Motor neuron (in vitro differentiated cells): ENCODE measurements at places on chromosomes 6 and 20.

DNA sequence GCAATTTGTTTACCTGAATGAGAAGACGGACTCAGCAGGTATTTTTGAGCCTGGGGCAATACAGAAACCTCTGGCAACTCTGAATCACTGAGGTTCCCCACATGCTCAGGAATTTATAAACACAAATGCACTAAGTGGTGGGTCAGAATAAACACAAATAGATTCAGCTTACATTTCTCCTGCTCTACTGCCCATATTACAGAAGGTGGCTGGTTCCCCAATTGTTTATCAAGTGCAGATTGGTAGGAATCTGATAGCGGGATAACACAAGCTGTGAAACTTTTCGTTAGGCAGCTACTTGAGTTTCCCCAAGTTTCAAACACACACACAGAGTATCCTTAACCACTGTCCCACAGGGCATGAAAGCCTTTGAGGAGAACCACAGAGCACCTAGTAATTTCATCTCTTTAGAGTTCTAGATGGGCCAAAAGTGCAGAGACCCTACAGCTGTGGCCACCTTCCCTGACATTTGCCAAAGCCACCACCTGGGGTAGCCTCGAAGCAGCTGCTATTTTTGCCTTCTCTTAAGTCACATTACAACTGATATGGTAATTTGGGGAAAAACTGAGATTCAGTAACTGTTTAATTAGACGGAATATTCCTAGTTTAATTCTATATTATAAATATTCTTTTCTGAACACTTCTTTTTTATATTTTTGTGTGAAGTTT, 204.2 kb upstream of the PTCHD4 start:
- ATAC-seq: no peak

- no peak for ATAC-seq
Observed at GRCh38 chr20:20342066-20342465, 25.8 kb upstream of the INSM1 start.

- ATAC-seq: no peak
Observed at GRCh38 chr20:117518-117917, 24.9 kb upstream of the DEFB126 start.

- ATAC-seq: no peak
Observed at GRCh38 chr6:46651006-46651405, 1.6 kb downstream of the CYP39A1 start.

DNA sequence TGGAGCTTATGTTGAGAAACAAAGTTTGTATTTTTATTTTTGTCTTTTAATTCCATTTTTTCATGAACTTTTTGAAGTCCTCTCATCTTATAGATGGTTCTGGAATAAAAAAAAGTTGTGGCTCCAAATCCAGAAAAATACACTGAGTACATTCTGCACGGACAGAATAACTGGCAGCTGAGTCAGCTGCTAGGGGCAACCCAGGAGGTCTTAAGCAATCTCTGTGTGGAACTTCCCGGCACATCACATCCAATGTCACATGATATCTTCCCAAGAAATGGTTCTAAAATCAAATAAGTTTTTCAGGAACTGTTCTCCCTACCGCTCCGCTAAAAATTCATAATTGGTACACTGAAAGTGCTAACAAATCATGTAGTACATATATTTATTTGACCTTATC, 29.8 kb downstream of the SLC13A3 start:
- no peak for ATAC-seq

DNA sequence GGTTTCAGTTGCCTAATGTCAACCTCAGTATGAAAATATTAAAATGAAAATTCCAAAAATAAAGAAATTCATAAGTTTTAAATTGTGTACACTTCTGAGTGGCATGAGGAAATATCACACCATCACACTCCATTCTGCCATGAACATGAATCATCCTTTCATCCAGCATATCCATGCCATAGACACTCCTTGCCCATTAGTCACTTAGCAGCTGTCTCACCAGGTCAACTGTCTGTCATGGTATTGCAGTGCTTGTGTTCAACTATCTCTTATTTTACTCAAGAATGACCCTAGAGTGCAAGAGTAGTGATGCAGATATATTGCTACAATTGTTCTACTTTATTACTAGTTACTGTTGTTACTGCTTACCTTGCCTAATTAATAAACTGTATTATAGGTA, 712.4 kb downstream of the EPHA7 start:
- no peak for ATAC-seq

DNA sequence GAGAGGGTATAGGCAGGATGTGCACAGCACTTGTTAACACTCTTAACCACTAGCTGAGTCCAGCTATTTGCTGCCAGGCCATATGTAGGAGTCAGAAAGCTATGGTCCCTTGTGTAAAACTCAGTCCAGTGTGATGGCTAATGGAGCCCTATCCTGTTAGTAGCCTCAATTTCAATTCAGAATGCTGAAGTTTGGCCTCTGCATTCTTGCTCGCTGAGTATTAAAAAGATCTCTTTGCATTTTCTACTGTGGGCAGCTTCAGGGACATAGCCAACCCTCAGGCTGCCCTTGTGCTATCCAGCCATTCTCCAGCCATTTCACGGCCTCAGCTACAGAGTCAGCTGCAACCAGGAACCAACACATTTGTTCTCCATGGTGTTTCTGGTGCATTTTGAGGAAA, 92.5 kb downstream of the SPTLC3 start:
- ATAC-seq: no peak

- ATAC-seq: no peak
Observed at GRCh38 chr20:24718277-24718676, 230.8 kb upstream of the CST7 start.

DNA sequence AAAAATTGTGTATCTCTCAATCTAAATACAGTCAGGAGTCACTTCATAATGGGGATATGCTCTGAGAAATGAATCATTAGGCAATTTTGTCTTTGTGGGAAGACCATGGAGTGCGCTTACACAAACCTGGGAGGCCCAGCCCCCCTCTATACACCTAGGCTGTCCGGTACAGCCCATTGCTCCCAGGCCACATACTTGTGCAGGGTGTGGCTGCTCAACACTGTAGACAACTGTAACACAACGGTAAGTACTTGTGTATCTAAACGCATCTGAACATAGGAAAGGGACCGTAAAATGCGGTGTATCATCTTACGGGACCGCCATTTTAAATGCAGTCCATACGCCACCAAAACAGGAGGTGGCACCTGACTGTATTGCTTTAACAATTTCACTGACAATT, 58.0 kb upstream of the FRMD1 start:
- ATAC-seq: no peak

GRCh38 chr20:3714092-3714491, 1.7 kb upstream of the SIGLEC1 start:
- no peak for ATAC-seq

GRCh38 chr6:140178520-140178919, 804.1 kb upstream of the CITED2 start:
- no peak for ATAC-seq

DNA sequence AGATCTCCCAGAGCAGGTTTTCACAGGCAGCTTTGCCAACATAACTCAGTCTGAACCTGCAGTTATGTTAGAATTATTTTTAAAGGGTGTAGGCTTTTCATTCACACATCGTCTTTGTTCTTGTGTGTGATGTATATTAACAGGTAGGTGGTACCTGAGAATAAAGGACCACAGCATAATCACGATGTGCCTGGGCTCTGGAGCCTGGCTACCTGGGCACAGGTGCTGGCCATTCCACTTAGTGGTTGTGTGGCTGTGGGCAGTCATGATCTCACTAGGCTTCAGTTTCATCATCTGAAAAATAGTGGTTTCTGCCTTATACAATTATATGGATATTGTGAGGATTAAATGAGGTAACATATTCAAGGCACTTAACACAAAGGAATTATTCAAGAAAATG, 6.4 kb downstream of the CD109 start:
- ATAC-seq: no peak

DNA sequence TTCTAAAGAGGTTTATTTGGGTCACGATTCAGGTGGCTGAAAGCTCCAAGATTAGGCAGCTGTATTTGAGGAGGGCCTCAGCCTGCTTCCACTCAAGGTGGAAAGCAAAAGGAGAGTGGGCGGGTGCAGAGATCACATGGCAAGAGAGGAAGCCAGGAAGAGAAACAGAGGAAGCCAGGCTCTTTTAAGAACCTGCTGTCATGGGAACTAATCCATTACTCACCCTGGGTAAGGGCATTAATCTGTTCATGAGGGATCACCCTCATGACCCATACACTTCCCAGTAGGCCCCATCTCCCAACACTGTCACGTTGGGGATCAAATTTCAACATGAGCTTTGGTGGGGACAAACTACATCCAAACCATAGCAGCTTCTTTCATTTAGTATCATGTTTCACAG, 53.9 kb downstream of the DHX35 start:
- ATAC-seq: no peak

DNA sequence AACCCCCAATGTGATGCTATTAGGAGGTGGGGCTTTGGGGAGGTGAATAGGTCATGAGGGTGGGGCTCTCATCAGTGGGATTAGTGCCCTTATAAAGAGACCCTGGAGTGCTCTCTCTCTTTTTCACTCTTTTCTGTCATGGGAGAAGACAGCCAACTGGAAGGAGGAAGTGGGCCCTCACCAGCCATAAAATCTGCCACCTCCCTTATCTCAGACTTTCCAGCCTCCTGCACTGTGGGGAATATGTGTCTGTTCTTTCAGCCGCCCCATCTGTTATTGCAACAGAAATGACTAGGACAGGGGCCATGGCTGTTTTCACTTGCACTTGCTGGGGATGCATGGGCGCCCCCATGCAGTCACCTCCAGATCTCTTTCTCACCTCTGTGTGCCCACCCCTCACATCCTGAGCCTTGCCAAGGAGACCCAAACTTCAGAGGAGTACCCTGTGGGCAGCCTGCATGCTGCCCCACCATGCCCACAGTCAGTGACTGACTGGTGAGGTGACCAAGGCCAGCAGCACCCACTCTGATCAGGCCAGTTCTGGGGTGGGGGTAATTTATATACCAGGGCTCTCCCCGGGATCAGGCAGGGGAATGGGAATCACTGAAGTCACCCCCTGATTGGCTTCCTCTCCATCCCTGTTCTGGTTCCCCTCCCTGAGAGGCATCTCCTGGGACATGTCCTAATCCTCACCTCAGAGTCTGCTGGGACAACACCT, 118.4 kb downstream of the ANKRD60 start:
- no peak for ATAC-seq

GRCh38 chr6:155693573-155694418, 238.2 kb upstream of the NOX3 start:
- ATAC-seq: no peak

DNA sequence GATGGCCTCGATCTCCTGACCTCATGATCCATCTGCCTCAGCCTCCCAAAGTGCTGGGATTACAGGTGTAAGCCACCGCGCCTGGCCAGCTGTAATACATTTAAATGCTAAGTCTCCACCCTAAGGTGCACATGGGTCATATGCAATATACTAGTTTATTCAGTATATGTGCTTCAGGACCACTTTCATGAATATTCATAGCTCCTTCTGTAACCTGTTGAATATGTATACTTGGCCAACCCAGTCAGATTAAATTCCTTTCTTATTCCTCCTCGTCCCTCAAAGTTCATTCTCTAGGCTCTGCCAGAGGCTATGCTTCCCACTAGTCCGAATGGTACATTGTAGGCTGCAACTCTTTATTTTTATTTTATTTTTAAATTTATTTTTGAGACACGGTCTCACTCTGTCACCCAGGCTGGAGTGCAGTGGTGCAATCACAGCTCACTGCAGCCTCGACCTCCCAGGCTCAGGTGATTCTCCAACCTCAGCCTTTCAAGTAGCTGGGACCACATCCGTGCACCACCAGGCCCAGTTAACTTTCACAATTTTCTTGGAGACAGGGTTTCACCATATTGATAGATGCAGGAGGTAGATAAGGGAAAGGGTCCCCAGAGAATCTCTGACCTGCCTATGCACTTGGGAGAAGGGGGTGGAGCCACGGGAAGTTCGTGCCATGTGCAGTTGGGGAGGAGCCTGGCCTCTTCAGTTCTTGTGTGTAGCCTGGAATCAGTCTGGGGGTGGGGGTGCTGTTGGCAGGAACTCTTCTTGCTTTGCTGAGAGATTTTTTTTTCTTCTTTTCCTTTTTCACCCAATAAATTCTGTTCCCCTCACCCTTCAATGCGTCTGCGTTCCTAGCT, 41.3 kb upstream of the DDR1 start:
- no peak for ATAC-seq

- ATAC-seq: no peak
Observed at GRCh38 chr20:15081261-15081660, 743.8 kb upstream of the FLRT3 start.

DNA sequence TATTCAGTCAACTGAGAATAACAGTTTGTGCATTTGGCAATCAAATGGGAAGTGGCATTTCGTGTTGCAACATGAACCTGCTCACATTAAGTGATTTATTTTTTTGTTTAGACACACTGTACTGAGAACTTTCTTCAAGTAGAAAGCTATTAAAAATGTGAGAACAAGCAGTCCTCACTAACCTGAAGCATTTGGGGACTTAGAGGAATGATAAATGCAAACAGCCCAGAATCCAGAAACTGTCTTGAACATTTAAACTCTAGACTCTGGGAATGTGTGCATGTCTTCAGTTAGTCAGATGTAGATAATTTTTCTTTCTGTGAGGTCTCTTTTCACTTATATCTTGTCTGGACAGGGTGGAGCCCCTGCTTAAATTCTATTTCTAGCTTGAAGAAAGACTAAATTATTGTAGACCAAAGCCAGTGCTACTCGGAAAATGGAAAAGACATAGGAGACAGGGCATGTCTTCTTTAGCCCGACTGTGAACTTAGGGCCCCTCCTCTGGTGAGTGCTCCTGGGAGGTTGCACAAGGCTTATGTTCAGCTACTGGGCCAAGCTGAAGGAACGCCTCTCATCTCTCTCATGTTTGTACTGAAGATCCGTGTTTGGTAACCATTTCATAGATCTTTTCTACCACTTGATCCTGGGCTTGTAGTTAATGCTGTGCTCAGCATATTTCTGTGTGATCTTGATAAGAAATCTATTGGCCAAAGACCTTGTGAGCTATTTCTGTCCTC, 70.1 kb downstream of the SLX4IP start:
- no peak for ATAC-seq

GRCh38 chr20:24079661-24080412, 91.3 kb upstream of the GGTLC1 start:
- no peak for ATAC-seq

GRCh38 chr20:59164686-59165391, 1.2 kb downstream of the ZNF831 start:
- no peak for ATAC-seq

GRCh38 chr6:148878683-148879082, 131.9 kb downstream of the UST start:
- no peak for ATAC-seq

GRCh38 chr20:39603219-39603618, 641.1 kb downstream of the DHX35 start:
- ATAC-seq: no peak

DNA sequence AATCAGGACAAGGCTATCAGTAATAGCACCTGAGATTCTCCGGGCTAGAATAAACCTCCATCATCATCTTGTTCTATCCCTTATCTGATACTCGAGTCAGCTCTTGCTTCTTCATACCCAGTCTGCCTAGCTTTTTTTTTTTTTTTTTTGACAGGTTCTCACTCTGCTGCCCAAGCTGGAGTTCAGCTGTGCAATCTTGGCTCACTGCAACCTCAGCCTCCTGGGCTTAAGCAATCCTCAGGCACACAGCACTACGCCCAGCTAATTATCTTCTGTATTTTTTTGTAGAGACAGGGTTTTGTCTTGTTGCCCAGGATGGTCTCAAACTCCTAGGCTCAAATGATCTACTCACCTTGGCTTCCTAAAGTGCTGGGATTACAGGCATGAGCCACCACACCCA, 19.5 kb downstream of the SRSF6 start:
- ATAC-seq: no peak
